ENCODE measurements at places on chromosomes 7 and 10.

GRCh38 chr7:51374936-51375335 is 58.3 kb upstream of the COBL start:
- DNase-seq = no peak

GRCh38 chr10:124378881-124379471 is 39.7 kb downstream of the OAT start:
- peak; percentile 72 for DNase-seq

- no peak for DNase-seq
These were observed 147.0 kb downstream of the C1GALT1 start for GRCh38 chr7:7329326-7329725.

- DNase-seq = no peak
These were observed 348.0 kb downstream of the GPAM start for GRCh38 chr10:111835574-111835973.

GRCh38 chr7:55181762-55182161 is 162.9 kb downstream of the EGFR start:
- DNase-seq = no peak

DNA sequence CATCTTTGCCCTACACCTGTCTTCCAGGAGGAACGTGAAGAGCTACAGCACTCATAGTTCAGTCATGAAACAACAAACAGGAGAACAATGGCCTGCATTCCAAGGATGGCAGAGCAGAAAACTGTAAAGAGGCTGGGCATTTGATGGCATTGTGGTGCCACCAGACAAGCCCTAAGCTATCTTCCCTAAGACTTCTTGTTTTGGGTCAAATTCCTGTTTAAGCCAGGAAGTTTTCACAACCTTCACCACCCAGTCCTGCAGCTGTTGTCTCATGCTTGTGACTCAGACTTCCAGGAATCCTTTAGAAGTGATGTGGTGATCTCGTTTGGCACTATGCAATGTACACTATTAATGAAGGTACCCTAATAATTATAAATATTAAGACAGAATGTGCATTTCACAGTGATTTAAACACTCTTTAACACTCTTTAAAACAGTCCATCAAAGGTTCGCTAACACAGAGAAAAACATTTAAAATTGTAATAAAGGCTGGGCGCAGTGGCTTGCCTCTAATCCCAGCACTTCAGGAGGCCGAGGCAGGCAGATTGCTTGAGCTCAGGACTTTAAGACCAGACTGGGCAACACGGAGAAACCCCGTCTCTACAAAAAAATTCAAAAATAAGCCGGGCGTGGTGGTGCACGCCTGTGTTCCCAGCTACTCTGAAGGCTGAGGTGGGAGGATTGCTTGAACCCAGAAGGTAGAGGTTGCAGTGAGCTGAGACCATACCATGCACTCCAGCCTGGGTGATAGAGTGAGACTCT is 2.7 kb upstream of the HERPUD2 start:
- DNase-seq = no peak

DNA sequence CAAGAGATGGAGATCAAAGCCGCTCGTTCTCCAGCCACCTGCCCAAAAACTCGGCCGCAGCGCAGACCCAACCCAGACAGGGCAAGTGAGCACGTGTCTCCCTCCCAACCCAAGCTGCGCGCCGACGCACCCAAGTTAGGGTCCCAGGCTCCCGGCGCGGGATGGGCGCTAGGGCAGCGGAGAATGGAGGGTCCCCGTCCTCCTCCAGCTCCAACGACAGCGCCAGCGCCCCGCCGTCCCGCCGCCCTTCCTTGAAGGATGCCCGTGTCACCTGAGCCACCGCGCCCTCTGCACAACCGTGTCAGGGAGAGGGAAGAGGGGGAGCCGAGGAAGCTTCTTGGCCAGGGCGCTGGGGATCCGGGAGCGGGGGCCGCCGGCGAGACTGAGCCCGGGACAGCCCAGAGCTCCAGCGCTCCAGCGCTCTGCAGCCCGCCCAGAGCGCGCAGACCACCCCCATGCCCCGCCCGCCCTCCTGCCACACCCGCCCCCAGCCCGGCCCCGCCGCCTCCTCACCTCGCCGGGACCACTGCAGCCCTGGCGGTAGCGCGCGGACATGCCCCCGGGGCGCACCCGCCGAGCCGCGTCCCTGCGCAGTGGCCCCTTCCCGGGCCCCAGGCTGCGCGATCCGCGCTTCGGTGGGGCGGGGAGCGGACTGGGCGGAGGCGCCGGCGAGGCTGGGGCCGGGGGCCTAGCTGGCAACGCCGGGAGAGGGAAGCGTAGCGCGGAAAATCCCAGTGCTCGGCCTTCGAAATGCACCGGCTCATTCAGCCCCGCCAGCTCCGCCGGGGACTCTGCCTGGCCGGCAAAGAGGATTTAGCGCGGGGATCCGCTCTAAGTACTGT is at the start of gene SLC16A12:
TSS of gene SLC16A12 (minus strand) at position 424 of the 842 bp plus-strand sequence. CDS start 73,016 bp downstream, outside the sequence.
- DNase-seq = no peak

GRCh38 chr7:22584179-22584578 is 84.2 kb upstream of the STEAP1B start:
- no peak for DNase-seq

DNA sequence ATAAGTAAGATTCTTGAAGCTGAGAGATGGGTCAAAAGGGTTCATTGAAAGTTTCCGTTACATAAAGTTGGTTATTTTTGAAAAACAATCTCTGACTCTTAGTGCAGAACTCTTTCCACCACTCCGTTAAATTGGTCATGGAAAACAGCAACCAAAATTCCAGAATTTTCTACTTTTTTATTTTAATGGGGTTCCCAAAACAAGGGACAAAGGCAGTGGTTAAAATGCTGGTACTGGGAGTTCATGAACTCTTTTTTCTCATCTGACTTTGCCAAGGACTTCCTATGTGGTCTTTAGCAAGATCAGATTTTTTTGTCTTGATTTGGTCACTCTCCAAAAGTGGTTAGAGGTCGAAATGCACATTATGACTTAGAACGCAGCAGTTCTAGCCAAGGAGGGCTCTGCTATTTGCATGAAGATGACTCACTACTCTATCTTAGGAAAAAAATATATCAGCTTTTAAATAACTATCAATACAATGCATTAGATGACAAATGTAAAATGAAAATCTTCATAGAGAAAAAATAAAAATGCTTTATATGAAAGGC is 145.7 kb downstream of the REEP3 start:
- DNase-seq = no peak

DNA sequence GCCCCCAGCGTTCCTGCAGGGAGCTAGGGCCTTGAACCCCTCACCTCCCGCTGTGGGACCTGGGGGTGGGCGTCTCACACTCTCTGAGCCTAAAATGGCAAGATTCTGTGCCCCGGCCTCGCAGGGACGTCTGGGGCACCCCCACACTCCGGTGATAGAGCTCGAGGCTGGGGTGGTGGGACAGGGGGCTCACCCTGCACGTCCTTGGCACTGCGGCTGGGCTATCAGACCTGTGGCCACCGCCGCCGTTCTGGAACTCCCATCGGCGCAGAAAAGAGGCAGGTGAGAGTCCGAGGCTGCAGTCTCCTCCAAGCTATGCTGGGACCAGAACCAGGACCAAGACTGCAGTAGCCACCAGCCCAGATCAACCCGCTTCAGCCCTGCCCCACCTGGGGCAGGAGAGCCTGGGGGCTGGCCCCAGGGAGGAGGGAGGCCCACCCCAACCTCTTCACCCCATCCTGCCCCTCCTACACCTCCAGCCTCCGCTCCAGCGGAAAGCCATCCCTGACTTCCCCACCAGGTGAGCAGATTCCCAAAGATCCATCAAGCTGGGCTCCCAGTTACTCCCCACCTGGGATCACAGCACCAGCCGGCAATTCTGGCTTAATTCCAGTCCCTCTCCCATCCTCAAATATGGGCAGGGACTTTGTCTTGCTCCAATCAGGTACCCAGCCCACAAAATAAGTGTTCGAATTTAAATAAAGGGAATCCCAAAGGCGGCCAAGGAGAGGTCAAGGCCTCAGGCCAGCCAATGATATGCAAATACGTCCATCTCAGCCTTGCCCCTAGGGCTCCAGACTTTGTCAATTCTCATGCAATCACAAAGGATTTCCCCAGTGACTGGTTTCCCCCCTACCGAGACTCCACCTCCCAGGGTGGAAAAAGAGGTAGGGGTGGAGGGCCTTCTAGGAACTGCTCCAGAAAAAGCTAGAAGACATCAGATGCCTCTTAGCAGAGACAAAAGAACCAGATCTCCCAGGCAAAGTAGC is 16.4 kb downstream of the TNRC18 start:
- no peak for DNase-seq

- no peak for DNase-seq
These were observed at the start of gene PPP1R3A for GRCh38 chr7:113918946-113919345. PPP1R3A (minus strand) TSS chr7:113919009; CDS start chr7:113918996, 13 bp downstream.

GRCh38 chr7:121739465-121739864 is 133.5 kb upstream of the PTPRZ1 start:
- no peak for DNase-seq

- DNase-seq = no peak
These were observed 113.4 kb downstream of the ABCC2 start for GRCh38 chr10:99895867-99896266.

DNA sequence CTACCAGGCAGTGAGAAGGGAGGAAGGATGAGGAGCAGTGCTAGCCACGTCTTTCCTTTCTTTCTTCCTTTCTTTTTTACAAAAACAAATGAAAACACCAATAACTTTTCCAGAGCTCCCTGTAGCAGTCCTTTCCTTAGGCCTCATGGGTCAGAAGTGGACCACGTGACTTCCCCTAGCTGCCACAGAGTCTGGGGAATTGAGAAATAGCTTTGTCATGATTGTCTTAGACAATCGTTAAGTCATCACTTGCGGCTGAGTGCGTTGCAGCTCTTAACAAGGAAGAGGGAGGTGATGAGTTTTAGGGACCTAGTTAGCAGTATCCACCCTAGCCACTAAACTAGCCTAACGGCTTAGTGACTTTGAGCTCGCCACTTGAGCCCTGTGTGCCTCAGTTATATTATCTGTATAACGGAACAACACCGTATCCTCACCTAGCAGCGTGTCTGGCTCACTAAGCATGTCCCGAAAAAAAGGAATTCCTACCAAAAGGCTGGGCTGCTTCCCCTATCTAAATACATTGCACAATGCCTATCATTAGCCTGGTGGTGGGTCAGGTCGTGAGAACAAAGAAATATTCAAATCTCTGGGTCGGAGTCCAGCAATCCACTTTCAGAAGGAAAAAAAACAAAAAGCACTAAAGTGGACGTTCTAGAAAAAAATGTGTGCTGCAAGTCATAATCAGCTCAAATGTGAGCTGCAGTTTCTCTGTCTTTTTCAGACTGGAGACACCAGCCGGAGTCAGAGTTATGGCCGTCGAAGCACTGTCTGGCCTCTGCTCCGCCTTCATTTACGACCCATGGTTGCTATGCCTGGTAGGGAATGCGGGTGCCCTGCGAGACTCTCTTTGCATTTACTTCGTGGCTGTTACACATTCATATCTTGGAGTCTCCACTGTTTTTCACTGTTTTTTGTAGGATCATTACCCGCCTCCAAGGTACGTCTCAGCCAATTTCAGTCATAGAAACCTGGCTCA is 338.5 kb upstream of the FOXK1 start:
- DNase-seq = no peak

DNA sequence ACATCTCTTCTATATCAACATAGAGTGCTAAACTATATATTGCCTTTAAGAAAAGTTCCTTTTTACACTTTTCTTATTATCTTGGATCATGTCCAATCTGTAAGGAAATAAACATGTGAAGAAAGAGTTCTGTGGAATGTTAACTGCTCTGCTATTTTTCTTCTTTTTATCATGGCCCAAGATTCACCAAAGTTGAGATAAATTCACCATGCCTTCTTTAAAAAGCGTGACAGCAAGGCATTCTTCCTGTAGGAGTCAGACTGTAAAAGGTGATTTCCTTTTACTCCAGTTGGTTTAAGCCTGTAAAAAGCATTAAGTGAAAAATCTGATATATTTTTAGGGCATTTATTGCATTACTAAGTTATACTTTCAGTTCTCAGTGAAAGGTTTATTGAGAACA is 165.7 kb upstream of the FZD1 start:
- DNase-seq = no peak

DNA sequence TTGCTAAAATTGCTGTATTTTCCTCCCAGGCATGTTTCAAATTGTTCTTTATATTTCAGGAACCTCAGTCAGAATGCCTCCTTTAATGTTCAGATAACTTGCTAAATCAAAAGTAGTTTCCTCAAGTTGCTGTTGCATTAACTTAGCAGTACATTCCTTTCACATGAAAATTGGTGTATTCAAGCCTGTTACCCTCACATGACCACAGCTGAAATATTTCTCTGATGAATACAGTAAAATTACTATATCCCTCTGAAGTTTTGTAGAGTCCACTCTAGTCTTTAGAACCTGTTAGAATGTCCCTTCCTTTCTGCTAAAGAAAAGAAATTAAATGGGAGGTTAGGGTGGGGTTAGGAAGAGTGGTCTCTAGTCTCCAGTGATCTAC is 24.5 kb upstream of the C1GALT1 start:
- DNase-seq = no peak

DNA sequence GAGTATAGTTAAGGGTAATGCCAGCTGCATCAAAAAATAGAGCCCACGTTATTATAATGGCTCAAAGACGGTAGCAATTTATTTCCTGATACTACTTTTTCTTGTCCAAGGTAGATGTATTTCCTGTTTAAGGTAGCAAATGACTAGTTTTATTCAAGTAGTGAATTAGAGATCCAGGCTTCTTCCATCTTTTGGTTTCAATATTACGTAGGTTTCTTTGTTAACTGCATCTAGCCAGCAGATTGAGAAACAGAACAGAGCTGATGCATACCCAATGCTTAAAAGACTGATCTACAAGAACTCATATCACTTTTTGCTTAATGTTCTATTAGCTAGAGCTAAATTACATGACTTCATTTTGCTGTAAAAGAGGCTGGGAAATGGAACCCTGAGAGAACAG is 992.1 kb downstream of the NRG3 start:
- no peak for DNase-seq

DNA sequence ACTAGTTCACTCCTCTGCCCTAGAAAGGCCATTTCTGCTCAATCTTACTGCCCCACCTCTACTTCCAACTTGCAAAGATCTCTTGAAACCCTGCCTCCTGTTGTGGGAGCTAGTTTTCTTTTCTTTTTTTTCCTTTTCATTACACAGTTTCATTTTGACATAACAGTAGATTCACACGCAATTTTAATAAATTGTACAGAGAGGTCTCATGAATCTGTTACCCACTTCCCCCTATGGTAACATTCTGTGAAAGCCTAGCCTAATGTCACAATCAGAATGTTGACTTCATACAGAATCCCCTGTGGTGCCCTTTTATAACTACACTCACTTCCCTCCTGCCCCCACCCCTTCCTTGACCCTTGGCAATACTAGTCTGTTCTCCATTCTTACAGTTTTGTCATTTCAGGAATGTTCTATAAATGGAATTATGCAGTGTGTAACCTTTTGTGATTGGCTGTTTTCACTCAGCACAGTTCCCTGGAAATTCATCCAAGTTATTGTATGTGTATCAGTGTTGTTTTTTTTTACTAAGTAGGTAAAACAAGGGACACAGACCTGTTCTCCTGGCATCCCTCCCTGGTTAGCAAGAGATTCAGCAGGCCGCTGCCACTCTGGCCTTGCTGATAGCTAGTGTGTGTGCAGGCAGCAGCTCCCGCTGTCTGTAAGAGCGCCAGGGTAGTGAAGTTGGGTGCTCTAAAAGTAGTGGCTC is 21.5 kb downstream of the CHST3 start:
- DNase-seq = no peak

GRCh38 chr10:47329855-47330254 is 7.6 kb downstream of the GDF2 start:
- no peak for DNase-seq

Measured in putamen (tissue), 1 donor.